IMR-90 (cell line): ENCODE measurements at places on chromosomes 6 and 20. TPM values are rescaled to one million over a fixed set of nuclear protein-coding genes. Genes with fewer than 3 reads are reported as not detected.

Gene PAK1IP1
- total RNA-seq, result 22.9 and 28.6 TPM in 2 replicates

Gene ID4
- total RNA-seq, result 3.0 and 11.1 TPM in 2 replicates

Gene RAB22A
- 8.2 and 16.1 TPM in 2 replicates for total RNA-seq

Gene SLC17A9
- 1.4 and 2.2 TPM in 2 replicates for total RNA-seq

Gene GMPR
- 6.3 and 6.7 TPM in 2 replicates for total RNA-seq

Gene SOD2
- 243 TPM in 2 replicates for total RNA-seq

Gene LZTS3
- 1.4 TPM in 2 replicates for total RNA-seq

Gene SYCP2
- 0.18 and 0.56 TPM in 2 replicates for total RNA-seq

Gene MEP1A
- total RNA-seq, result not detected in 2 replicates

- no peaks in the 10 kb centered on the region for H3K36me3 ChIP-seq
- no peak overlapping the region for H3K27ac ChIP-seq
- peak; percentile 20 for DNase-seq
- no peak overlapping the region for H3K4me3 ChIP-seq
These were observed 175.4 kb downstream of the IBTK start for GRCh38 chr6:82072121-82072521.

- peaks cover 16% of the 10 kb centered on the region for H3K36me3 ChIP-seq
- H3K27me3 ChIP-seq, result no peaks in the 10 kb centered on the region
- no peak overlapping the region for H3K27ac ChIP-seq
- H3K4me1 ChIP-seq, result no peaks in the 10 kb centered on the region; the same call in 1 of the 2 replicates
- no peak for DNase-seq
These were observed 7.1 kb downstream of the CASP8AP2 start for GRCh38 chr6:89836639-89837222.

GRCh38 chr6:43275801-43276576 is 22.1 kb upstream of the SLC22A7 start:
- H3K27ac ChIP-seq, result no peak overlapping the region
- no peak for DNase-seq
- H3K4me3 ChIP-seq, result no peak overlapping the region
- peaks cover 48% of the 10 kb centered on the region for H3K27me3 ChIP-seq

DNA sequence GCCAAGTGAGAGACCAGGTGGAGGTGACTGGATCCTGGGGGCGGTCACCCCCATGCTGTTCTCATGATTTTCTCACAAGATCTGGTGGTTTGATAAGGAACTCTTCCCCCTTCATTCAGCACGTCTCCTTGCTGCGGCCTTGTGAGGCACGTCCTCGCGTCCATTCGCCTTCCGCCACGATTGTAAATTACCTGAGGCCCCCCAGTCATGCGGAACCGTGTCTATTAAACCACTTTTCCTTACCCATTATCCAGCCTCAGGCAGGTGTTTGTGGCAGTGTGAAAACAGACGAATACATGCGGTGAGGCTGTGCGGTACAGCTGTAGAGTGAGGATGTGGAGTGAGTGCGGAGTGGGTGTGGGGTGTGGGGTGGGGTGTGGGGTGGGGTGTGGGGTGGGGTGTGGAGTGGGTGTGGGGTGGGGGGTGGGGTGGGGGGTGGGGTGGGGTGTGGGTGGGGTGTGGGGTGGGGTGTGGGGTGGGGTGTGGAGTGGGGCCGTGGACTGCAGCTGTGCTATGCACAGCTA is 12.1 kb upstream of the NTSR1 start:
- H3K4me1 ChIP-seq, result no peaks in the 10 kb centered on the region
- no peak overlapping the region for H3K4me3 ChIP-seq
- DNase-seq, result no peak
- no peaks in the 10 kb centered on the region for H3K36me3 ChIP-seq

- H3K4me1 ChIP-seq, result no peaks in the 10 kb centered on the region
- no peak overlapping the region for H3K4me3 ChIP-seq
- H3K27ac ChIP-seq, result no peak overlapping the region
- no peaks in the 10 kb centered on the region for H3K36me3 ChIP-seq
These were observed 200.3 kb upstream of the FAM83B start for GRCh38 chr6:54646069-54646950.

- H3K4me3 ChIP-seq, result no peak overlapping the region
- no peaks in the 10 kb centered on the region for H3K27me3 ChIP-seq
- no peak overlapping the region for H3K27ac ChIP-seq
- DNase-seq, result no peak
- H3K36me3 ChIP-seq, result no peaks in the 10 kb centered on the region
These were observed 152.2 kb downstream of the OPN5 start for GRCh38 chr6:47934023-47934422.

GRCh38 chr6:105400501-105400900 is 2.4 kb downstream of the PREP start:
- no peak overlapping the region for H3K4me3 ChIP-seq
- H3K27ac ChIP-seq, result no peak overlapping the region
- no peaks in the 10 kb centered on the region; the same call in 1 of the 2 replicates for H3K4me1 ChIP-seq
- no peak for DNase-seq
- no peaks in the 10 kb centered on the region for H3K27me3 ChIP-seq

GRCh38 chr20:17602493-17602892 is 32.6 kb downstream of the DSTN start:
- no peak overlapping the region for H3K27ac ChIP-seq
- H3K27me3 ChIP-seq, result no peaks in the 10 kb centered on the region
- no peak for DNase-seq
- no peak overlapping the region for H3K4me3 ChIP-seq

- H3K4me3 ChIP-seq, result no peak overlapping the region
- H3K4me1 ChIP-seq, result no peaks in the 10 kb centered on the region
- no peak overlapping the region for H3K27ac ChIP-seq
- no peaks in the 10 kb centered on the region for H3K27me3 ChIP-seq
- DNase-seq, result no peak
- H3K36me3 ChIP-seq, result no peaks in the 10 kb centered on the region
These were observed 147.8 kb upstream of the INSM1 start for GRCh38 chr20:20220134-20220533.

GRCh38 chr6:2753110-2753489 is 2.4 kb upstream of the MYLK4 start:
- H3K27me3 ChIP-seq, result no peaks in the 10 kb centered on the region
- no peak overlapping the region for H3K27ac ChIP-seq
- DNase-seq, result no peak

- H3K27ac ChIP-seq, result no peak overlapping the region
- H3K4me3 ChIP-seq, result no peak overlapping the region
- no peaks in the 10 kb centered on the region for H3K36me3 ChIP-seq
- no peaks in the 10 kb centered on the region for H3K27me3 ChIP-seq
- no peak for DNase-seq
These were observed 72.9 kb upstream of the GLP1R start for GRCh38 chr6:38975621-38976049.

DNA sequence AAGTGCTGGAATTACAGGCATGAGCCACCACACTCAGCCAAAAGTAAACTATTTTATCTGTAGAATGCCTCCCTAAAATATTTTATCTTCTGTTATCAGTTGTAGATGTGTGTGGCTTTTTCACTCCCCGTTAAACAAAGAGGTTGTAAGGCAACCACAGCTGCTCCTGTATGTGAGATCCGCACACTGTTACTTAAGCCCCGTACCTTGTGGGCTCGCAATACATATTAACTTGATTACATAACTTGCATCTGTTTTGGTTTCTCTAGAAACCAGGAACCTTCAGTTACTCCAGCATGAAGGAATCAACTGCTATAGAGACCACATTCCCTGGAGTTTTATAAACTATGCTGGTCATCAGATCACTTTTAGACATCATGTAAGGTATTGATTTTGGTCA is 420.1 kb upstream of the SLC35B3 start:
- no peak for DNase-seq
- no peak overlapping the region for H3K27ac ChIP-seq
- H3K4me1 ChIP-seq, result no peaks in the 10 kb centered on the region
- H3K27me3 ChIP-seq, result no peaks in the 10 kb centered on the region
- H3K4me3 ChIP-seq, result no peak overlapping the region

DNA sequence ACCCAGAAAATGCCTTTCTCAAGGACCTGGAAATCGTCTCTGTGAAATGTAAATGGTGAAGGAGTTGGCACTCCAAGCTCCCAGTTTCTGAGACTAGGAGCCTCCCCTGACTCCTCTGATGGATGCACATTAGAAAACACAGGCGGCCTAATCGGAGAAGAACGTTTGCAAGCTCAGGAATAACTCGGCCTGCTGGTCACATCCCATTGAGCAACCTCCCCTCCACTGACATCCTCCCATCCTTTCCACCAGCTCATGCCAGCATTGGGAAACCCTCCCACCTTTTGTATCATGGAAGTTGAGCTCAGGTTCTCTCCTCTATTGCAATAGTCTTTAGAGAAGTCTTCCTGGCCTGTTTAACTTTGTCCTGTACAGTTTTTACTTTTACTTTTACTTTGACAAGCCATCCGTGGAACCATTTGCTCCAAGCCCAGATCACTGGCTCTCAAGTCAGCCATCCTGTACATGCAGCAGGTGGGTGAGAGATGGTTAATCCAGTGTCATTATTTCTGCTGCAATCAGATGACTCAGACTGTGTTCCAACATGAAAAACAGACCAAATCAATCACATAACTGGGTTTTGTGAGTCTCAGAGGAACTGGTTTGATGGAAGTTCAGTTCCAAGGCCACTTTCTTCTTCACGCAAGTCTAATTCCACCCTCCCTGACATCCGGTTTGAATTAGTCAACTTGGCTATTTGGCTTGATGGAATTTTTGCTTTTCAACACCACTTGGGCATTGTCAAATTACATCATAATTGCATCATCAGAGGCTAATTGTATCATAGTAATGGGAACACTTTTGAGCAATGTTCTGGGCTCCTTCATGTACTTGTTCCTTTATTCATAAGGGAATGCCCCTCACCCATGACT is 619.4 kb upstream of the CDH4 start:
- H3K4me1 ChIP-seq, result no peaks in the 10 kb centered on the region
- H3K27me3 ChIP-seq, result no peaks in the 10 kb centered on the region
- no peak overlapping the region for H3K27ac ChIP-seq
- no peaks in the 10 kb centered on the region for H3K36me3 ChIP-seq
- H3K4me3 ChIP-seq, result no peak overlapping the region
- DNase-seq, result no peak

DNA sequence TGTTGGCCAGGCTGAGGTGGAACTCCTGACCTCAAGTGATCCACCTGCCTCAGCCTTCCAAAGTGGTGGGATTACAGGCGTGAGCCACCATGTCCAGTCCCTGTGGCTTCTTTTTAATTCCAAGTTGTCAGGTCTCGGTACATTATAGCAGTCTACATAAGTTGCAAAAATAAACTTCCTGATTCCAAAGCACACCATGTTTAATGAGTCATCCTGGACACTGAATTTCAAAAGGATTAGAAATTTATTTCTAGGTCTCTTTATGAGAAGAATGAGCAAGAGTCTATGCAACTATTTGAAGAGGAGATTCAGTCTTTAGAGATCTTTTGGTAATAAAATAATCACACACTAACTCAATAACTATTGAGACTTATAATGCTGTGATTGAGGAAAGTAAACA is 63.9 kb upstream of the MCHR2 start:
- peak; percentile 12 for DNase-seq
- H3K27ac ChIP-seq, result no peak overlapping the region
- no peaks in the 10 kb centered on the region; the same call in 1 of the 2 replicates for H3K27me3 ChIP-seq
- H3K36me3 ChIP-seq, result no peaks in the 10 kb centered on the region

- DNase-seq, result no peak
- H3K36me3 ChIP-seq, result no peaks in the 10 kb centered on the region
- H3K4me1 ChIP-seq, result peaks cover 4% of the 10 kb centered on the region; the same call in 1 of the 2 replicates
- peaks cover 11% of the 10 kb centered on the region; the same call in 1 of the 2 replicates for H3K27me3 ChIP-seq
- peak within 1 kb of the TSS; percentile 82 for H3K4me3 ChIP-seq
These were observed at the start of gene LTB for GRCh38 chr6:31582230-31582643. Gene LTB (minus strand): TSS chr6:31582424. CDS start chr6:31582417, 7 bp downstream.

DNA sequence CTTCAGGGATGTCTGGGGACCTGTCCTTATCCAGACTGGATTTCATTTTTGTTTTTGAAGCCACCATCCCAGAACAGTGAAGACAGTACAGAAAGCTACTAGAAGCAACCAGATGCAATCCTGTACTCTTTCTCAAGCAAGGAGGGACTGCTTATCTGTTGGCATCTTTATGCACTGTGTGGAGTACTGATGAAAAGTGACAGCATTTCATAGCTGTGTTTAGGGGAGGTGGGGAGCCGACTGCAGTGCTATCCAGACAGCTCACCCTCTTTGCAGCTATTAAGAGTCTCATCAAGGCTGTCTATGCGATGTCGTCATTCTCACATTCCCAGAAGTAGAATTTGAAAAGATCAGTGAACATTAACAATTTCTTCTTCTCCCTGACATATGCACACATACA is 5.5 kb downstream of the ZDHHC14 start:
- no peaks in the 10 kb centered on the region for H3K36me3 ChIP-seq
- no peak overlapping the region for H3K4me3 ChIP-seq
- no peaks in the 10 kb centered on the region for H3K4me1 ChIP-seq
- no peak overlapping the region for H3K27ac ChIP-seq

DNA sequence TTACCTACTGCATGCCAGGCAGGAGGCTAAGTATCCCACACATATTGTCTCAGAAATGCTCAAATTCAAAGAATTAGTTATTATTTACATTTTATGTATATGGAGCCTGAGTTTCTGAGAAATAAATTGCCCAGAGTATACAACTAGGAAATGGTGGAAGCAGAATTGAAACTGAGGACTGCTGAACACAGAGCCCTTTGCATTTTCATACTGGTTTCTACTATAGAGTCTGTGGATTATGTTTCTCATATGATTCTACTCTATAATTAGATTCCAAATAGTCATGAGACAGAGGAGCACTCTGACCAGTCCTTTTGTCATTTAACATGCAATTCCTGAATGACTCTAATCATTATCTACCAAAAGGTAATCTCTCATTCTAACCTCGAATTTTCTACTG is 254.3 kb downstream of the LMBRD1 start:
- no peak for DNase-seq
- H3K27me3 ChIP-seq, result no peaks in the 10 kb centered on the region
- no peaks in the 10 kb centered on the region for H3K36me3 ChIP-seq

DNA sequence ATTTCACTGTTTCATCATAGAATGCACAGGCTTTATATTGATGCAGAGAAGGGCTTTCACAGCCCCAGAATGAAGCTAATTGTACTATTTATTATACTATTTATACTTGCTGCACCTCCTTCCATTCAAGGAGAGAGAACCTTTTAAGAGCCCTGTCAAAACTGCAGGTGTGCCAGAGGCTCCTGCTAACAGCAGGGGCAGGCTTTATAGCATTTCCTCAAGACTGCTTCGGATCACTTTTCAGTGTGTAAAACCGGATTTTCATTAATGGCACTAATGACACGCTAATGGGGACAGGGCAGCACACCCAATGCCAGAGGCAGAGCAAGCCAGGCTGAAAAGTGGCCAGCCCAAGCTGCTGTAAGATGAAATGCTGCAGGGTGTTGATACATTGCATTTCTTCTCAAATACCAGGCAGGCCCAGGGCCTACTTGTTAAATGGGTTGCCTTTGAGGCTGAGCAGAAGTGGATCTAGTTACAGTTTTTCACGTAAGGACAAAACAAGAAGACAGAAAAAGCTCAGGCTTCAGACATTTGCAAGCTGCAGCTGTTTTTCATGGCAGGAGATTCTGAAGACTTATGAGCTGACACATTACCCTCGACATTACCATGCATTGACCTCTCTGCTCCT is 487.7 kb upstream of the BTBD3 start:
- no peak for DNase-seq
- H3K4me3 ChIP-seq, result no peak overlapping the region
- H3K27me3 ChIP-seq, result no peaks in the 10 kb centered on the region
- peaks cover 3% of the 10 kb centered on the region; the same call in 1 of the 2 replicates for H3K4me1 ChIP-seq
- no peak overlapping the region for H3K27ac ChIP-seq
- no peaks in the 10 kb centered on the region for H3K36me3 ChIP-seq

- no peaks in the 10 kb centered on the region for H3K27me3 ChIP-seq
- no peaks in the 10 kb centered on the region; the same call in 1 of the 2 replicates for H3K36me3 ChIP-seq
- peaks cover 20% of the 10 kb centered on the region for H3K4me1 ChIP-seq
- DNase-seq, result no peak
These were observed 7.6 kb downstream of the DHX35 start for GRCh38 chr20:38969708-38970107.

- H3K27ac ChIP-seq, result no peak overlapping the region
- H3K27me3 ChIP-seq, result no peaks in the 10 kb centered on the region
- H3K4me3 ChIP-seq, result no peak overlapping the region
- H3K4me1 ChIP-seq, result peaks cover 12% of the 10 kb centered on the region
- H3K36me3 ChIP-seq, result no peaks in the 10 kb centered on the region
- DNase-seq, result no peak
These were observed 47.2 kb downstream of the NFATC2 start for GRCh38 chr20:51495291-51495690.
